ENCODE measurements at places on chromosomes 6 and 20.

- DNase-seq: no peak
Observed at GRCh38 chr20:25053255-25054031, 4.5 kb downstream of the ACSS1 start.

GRCh38 chr6:167738386-167738785, 88.3 kb upstream of the AFDN start:
- DNase-seq: no peak

DNA sequence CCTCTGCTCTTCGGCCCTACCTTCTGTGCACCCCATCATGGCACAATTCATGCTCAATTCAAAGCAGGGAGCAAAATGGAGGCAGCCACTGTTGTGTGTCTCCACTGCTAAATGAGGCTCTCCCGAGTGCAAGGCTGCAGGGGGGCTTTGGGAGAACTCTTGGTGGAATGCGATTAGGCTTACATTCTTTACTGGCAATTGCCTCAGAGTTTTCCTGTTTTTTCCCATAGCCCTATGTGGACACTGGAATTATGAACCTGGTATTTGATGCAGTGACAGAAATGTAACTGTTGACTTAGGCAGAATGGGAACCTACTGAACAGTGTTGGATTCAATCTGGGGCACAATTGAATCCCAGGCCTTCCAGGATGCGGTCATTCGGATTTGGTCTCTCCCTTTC, 187.9 kb upstream of the GMDS start:
- DNase-seq: no peak

DNA sequence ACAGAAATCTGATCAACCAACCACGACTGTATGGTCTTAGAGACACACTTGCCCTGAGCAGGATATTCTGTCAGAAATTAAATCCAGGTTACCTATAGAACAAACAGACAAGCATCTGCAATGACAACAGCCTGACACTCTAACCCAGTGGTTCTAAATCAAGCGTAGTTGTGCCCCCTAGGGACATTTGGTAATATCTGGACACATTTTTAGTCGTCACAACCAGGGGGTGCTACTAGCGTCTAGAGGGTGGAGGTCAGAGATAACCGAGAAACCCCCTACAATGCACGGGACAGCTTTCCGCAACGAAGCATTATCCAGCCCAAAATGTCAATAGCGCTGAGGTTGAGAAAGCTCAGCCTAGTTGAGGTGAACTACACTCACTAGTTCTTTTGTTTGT, 32.3 kb downstream of the ID4 start:
- no peak for DNase-seq

GRCh38 chr6:85469276-85470022, 19.6 kb downstream of the NT5E start:
- no peak for DNase-seq

DNA sequence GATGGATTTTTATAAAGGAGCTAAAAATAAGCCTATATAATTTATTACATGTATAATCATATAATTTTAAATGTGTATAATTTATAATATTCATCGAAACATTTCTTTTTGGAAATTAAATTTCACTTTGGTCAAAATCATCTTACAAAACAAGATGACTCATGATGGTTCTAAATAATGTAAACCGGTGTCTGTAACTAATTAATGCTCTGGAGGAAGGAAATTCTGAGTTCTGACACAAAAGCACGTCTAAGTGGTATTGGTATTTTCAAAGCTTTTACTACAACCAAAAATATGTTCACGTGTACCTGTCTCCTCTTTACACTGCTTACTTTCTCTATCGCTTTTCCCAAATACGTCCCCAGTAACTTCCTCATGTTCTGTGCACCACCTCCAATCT, 134.1 kb downstream of the MTHFD1L start:
- DNase-seq: no peak

DNA sequence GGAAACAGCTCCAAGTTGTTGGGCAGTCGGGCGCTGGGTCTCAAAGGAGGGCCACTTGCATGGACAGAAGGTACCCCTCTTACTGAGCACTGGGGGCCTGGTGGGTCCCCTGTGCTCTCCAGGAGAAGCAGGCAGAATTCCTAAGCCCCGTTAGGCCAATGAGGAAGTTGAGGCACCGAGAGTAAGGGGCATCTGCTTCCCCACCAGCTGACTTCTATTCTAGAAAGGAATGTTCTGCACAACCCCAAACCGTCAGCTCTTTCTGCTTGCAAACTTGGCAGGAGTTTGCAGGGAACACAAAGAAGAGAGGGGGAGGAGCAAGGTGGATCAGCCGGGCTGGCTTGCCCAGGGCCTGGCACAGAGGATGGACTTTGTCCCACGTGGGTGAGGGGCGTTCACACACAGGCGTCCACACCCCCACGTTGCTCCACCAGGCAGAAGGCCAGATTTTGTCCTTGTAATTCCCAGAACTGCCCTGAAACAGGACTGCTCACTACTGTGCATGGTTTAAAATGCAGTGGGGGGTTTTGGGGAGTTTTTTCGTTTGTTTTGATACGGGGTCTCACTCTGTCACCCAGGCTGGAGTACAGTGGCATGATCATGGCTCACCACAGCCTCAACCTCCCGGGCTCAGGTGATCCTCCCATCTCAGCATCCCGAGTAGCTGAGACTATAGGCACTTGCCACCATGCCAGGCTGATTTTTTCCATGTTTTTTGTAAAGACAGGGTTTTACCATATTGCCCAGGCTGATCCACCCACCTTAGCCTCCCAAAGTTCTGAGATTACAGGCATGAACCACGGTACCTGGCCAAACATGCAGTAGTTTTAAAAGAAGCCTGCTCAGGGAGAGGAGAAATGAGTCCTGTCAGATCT, 93.3 kb downstream of the SNX5 start:
- no peak for DNase-seq

GRCh38 chr20:16551607-16552006, 21.6 kb downstream of the KIF16B start:
- DNase-seq: no peak

DNA sequence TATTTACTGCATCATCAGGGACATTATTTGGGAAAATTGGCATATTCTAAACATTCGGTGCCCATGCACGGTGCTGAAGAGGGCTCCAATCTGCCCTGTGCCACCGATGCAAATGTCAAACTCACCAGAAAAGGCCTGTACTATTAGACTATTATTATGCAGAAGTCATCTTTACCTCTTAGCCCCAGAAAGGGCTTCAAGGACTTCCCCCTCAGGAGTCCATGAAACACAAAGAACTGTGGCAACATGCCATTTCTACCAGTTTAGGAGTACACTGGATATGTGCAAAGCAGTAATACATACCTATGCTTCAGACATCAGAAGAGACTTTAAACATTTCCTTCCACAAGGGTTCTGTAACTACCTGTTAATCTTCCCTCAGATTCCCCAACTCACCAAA, 8.6 kb downstream of the DIDO1 start:
- DNase-seq: no peak

GRCh38 chr20:3755814-3756480, 11.6 kb downstream of the ADISSP start:
- no peak for DNase-seq

GRCh38 chr6:47084610-47085009, 42.5 kb upstream of the ADGRF1 start:
- DNase-seq: no peak

DNA sequence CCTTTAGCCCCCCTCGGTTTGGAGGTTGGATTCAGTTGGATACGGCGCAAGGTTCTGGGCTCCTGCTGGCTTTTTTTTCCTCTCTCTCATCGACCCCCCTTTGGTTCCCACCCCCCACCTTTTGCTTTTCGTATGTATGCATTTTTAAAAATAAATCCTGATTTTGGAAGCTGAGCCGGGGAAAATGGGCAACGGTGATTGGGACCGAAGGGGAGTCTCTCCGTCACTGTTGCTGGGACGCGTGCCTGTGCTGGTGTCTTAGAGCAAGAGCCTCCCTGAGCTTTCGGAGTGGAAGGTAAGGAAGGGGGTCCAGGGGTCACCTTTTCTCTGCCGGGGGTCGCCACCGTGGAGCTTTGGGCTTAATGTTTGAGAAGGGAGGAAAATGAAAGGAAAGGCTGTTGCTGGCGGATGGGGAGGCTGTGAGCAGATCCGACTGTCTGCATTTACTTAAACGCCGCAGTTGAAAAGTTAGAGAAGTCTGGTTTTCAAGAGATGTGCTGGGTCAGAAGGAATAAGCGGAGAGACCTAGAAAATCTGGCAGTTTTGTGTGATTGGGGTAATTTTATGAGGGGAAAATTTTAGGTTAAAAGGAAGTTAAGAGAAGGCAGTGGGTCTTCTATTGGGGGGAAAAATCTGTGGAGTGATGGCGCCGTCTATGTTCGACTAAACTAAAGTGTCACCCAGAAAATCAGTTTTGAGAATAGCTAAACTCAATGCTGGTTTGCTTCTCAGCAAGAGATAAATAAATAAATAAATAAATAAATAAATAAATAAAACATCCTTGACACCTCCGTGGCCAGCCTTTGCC, 828 bp downstream of the ADGRB3 start:
- peak; percentile 9 for DNase-seq

GRCh38 chr6:146027586-146028251, 1.1 kb upstream of the GRM1 start:
- DNase-seq: no peak

DNA sequence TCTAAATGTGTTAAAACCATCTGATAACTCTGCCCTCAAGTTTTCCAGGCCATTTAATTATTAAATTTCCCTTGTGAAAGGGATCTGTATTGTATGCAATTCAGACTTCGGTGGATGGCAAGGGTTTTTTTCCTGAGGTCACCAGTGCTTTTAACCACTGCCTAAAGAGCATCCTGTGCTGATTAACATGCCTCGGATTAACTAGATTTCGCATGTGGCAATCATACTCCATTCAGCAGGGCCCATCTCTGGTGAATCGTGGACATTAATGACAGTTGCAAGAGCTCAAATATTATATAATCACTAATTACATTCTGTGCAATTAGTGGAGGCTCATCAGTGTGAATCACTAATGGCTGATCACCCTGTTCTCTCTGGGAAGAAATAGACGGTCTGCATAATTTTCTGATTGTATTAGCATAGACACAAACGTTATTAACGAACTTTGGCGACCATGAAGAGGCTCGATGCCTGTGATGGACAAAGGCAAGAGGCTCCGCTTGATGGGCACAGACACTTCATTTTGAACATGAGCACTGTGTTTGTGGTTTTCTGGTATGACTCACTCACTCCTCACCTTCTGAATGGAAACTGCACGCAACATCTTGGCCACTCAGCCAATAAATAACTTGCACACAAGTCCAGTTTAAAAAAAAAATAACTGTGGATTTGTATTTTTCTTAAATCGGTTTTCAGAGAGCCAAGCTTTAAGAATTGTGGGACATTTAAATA, 31.4 kb downstream of the LINC00237 start:
- DNase-seq: peak; percentile 68

DNA sequence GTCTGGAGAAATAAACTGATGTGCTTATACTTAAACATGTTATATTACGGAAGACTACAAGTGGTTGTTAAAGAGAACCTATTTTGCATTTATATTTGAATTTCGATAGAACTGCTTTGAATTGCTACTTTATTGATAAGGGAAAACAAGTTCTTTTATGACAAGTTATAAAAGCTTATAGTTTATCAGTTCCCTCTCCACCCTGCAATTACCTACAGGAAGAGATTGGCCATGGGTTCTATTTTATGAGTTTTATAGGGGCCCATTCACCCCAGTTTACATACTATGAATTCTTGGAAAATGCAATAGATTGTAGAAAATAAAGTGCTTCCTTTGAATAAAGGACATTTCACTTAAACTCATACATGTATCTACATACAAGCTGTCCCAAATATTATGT, 144.4 kb downstream of the AHI1 start:
- DNase-seq: no peak

GRCh38 chr6:8939615-8940014, 504.3 kb upstream of the SLC35B3 start:
- peak; percentile 9 for DNase-seq

All from GM12865 (cell line).